Neural progenitor cell (in vitro differentiated cells): ENCODE measurements at places on chromosomes 16 and 17. TPM values are rescaled to one million over a fixed set of nuclear protein-coding genes. Genes with fewer than 3 reads are reported as not detected.

The SDR42E2 gene
- total RNA-seq = 0.15 TPM in 1 of 2 replicates, not detected in the other

The CLEC18C gene
- 0.51 and 3.8 TPM in 2 replicates for total RNA-seq

- H3K36me3 ChIP-seq = no peaks in the 10 kb centered on the region
- peaks cover 11% of the 10 kb centered on the region for H3K4me1 ChIP-seq
- no peak overlapping the region for H3K27ac ChIP-seq
- H3K27me3 ChIP-seq = no peaks in the 10 kb centered on the region
- no peak overlapping the region for H3K4me3 ChIP-seq
These were observed 1.9 kb upstream of the NAT9 start for GRCh38 chr17:74777901-74778515.

The CDYL2 gene
- 4.8 and 4.9 TPM in 2 replicates for total RNA-seq

GRCh38 chr17:80742091-80742490, 197.5 kb downstream of the RPTOR start:
- no peaks in the 10 kb centered on the region for H3K4me1 ChIP-seq
- no peak for DNase-seq
- H3K27me3 ChIP-seq = no peaks in the 10 kb centered on the region

DNA sequence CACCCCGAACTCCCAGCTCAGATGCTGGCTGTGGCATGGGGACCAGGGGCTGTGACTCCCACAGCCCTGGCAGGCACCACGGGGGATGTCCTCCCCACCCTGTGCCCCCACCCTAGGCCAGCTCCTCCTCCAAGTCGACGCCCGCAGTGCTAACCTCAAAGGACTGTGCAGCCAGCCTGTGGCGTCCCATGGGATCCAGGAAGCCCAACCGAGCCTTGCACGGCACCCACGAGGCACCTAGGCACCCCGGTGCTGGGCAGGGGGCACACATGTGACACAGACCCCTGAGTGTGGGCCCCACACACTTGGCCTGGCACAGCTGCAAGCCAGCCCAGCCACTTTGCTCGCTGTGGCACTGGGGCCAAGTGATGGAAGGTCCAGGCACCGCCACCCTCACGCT, 3.9 kb downstream of the GCGR start:
- peaks cover 12% of the 10 kb centered on the region for H3K4me1 ChIP-seq
- H3K4me3 ChIP-seq = no peak overlapping the region
- no peak for DNase-seq
- peaks cover 73% of the 10 kb centered on the region for H3K27me3 ChIP-seq
